Activated CD4-positive, CD25-positive, alpha-beta regulatory T cell treated with anti-CD3 and anti-CD28 coated beads, Interleukin-2, amount 50 U/mL, for 72 hours (primary cell): ENCODE measurements at places on chromosomes 5 and 9.

GRCh38 chr9:74303945-74304344, 193.2 kb upstream of the RORB start:
- DNase-seq: no peak

DNA sequence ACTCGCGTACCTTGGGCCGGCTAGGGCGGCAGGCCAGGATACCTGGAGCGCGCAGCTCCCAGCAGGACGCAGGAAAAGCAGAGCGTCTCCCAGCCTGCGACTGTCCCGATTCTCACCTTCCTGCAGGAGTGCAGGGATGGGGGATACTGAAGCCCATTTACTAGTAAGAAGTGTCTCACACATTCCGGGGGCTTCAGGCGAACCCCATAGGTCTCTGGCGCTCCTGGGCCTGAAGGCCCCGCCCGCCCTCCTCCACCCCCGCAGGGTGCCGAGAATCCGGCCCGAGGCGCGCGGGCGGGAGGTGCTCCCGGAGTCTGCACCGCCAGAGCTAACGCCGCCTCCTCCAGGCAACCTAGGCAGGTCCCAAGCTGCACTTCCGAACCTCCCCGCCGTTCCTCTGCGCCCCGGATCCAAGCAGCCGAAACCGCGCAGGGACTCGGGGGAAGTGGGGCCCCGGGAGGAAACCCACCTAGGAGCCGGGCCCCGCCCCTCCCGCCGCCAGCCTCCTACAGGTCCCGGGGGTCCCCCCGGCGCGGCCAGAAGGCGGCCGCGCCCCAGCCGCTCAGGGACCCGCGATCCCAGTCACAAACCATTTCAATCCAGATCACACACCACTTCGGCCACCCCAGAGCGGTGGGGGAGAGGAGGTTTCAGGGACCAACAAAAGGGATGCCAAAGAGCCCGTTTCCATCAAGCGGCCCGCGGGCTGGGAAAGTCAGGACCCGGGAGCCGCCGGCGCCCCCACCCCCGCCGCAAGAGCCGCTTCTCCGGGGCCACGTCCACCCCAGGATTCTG, 1.2 kb downstream of the ROR2 start:
- no peak for DNase-seq

- DNase-seq: no peak
Measured at GRCh38 chr5:80125962-80126480, 90.9 kb downstream of the THBS4 start.

GRCh38 chr5:137734962-137735554, 831 bp downstream of the KLHL3 start:
- no peak for DNase-seq

- no peak for DNase-seq
Measured at GRCh38 chr5:116242343-116242742, 157.5 kb downstream of the COMMD10 start.

GRCh38 chr9:126097679-126098078, 228.9 kb upstream of the MVB12B start:
- no peak for DNase-seq

DNA sequence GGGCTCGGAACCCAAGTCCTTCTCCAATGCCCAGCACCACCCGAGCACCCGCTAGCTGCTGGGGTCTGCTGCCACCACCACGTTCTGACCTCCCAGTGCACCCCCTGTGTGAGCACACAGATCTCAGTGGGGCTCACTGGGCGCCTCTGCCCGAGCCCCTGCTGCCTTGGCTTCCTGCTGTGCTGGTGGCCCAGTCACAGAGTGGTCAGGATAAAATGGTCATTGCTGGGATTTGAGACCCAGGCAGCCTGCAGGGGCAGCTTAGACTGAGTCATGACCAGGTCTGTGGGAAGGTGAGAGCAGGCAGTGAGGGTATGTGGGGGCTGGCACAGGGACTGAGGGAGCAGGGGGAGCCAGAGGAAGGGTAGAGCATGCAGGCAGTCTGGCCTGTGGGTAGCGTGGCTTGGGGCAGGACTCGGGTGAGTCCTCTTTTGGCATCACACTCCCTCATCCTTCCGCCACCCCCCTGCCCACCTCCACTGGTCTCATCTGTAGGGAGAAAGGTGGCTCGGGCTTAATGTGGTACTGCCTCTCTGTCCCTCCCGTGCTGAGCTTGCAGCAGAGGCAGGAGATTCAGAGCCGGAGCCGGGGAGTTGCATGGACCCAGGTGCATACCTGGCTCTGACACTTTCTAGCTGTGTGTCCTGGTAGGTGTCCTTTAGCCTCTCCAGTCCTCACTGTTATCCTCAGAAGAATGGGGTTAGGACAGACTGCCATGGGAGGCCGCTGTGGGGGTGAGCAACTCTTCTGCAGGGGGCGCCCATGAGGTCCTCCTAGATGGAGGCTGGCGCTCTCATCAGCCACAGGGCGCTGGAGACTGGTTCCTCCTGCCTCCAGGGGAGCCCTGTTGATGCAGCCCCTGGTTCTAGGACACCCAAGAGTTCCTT, 32.1 kb downstream of the USP20 start:
- DNase-seq: no peak

- DNase-seq: no peak
Measured at GRCh38 chr9:90855208-90855902, 53.7 kb downstream of the SYK start.

DNA sequence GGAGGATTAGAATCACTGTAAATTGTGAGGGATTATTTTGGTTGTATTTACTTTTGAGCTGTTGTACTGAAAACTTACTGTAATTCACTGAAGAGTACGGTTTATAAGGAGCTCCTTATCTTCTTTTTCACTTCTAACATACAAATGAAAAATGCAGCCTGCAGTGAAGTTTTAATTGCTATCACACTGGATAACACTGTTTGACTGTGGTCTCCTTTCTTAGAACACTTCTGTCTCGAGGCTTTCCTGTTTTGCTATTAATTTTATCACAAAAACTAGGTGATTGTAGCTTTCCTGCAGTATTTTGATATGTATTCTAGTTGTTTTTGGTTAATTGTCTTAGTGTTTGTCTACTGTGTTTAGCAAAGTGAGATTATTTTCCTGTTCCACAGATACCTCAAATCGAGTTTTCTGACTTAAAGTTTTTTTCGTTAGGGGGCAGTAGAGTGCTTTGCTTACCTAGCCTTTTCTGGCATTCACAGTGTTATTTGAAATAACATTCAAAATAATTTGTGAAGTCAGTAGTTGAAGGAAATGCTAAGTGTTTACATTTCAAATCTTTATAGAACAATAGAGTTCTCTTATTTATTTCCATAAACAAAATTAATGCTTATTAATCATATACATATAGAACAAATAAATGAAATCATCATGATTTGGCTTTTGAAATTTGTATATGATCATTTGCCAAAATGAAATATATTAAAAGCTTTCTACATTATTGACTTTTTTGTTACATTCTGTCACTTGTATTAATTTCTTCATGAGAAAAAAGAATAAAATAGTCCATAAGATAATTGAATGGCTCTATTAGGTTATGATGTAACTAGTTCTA, 52.9 kb downstream of the COMMD10 start:
- DNase-seq: no peak

DNA sequence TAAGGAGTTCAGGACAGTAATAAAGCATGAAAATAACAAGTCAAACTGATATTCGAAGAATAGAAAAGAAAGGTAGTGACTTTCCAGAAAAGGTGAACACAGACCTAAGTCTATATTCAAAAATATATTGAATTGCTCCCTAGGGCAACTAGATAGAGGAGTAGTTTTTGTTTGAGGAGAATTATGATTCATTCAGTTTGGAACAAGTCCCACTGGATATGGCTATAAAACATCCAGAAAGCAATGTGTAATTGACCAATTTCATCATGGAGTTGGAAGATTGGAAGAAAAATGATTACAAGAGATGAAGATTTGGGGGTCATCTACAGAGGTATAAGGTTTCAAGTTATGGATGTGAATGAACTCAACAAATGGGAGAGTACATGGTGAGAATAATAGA, 117.5 kb upstream of the ZNF462 start:
- no peak for DNase-seq

GRCh38 chr5:164651546-164652275, 1146.3 kb downstream of the MAT2B start:
- no peak for DNase-seq

- DNase-seq: no peak
Measured at GRCh38 chr5:127944125-127944524, 139.4 kb upstream of the SLC12A2 start.

DNA sequence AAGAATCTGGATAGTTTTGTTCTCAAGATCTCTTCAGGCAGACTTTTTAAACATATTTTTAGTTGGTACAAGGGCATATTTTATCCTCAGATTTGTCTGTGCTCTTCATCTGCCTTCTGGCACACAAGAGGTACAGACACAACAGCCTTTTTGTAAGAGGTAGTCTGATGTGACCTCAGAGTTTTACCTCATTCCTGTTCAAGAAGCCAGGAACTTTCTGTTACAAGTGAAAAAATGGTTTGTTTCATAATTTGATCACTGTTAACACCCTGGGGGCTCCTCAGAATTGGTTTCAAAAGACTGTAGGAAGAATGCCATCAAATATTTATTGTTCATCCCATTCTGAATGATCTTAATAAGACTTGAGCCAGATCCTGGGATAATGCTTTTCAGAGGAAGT, 136.7 kb downstream of the PRKACG start:
- no peak for DNase-seq

- DNase-seq: no peak
Measured at GRCh38 chr9:17453751-17454150, 125.1 kb upstream of the SH3GL2 start.

- no peak for DNase-seq
Measured at GRCh38 chr9:16213781-16214515, 656.5 kb downstream of the BNC2 start.

DNA sequence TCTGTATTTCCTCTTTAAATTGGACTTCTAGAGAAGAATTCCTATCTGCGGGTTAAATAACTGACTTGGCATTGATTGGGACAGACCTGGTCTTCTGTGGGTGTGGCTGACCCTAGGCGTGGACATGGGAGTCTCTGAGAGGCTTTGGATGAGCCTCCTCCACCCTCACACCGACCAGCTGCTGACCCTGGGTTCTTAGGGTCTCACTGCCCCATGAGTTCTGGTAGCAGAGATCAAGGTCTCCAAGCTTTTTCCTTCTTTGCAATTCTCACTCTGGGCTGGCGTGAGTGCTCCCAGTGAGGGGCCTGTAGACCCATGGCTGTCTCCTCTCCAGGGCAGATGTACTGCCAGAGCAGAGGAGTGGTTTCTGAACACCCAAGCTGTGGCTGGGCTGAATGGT, 41.6 kb upstream of the PITX1 start:
- DNase-seq: no peak

DNA sequence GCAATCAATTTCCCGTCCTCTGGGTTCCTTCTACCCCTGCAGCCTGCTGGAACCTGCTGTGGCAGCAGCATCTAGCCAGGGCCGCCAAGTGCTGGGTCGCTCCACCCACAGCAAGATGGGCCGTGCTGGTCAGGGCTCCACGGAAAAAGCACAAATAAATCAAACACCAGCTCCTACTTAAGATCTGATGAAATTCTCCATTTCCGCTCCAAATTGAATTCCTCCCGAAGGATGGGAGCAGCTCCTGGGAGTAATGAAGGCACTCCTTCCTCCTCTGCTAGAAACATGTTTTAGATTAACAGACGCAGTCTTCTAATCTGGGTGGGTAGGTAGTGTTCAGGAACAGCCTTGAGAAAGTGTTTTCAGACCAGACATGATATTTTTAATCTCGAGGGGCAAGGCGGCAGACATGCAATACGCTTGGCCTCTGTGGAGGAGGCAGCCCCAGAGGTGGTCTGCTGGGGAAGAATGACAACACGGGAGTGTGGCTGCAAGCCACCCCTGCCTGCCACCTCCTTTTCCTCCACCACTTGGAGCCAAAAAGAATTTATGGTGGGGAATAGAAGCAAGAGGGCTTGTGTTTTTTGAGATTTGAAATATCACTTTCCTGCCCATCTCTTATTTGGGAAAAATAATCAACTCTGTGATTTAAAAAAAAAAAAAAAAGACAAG, 194.1 kb downstream of the AOPEP start:
- DNase-seq: no peak

GRCh38 chr5:37837414-37838032, 2.3 kb downstream of the GDNF start:
- peak; percentile 70 for DNase-seq

- peak; percentile 54 for DNase-seq
Measured at GRCh38 chr5:1167728-1168709, 33.4 kb upstream of the SLC6A19 start.

- no peak for DNase-seq
Measured at GRCh38 chr5:82313016-82313415, 34.9 kb upstream of the RPS23 start.

DNA sequence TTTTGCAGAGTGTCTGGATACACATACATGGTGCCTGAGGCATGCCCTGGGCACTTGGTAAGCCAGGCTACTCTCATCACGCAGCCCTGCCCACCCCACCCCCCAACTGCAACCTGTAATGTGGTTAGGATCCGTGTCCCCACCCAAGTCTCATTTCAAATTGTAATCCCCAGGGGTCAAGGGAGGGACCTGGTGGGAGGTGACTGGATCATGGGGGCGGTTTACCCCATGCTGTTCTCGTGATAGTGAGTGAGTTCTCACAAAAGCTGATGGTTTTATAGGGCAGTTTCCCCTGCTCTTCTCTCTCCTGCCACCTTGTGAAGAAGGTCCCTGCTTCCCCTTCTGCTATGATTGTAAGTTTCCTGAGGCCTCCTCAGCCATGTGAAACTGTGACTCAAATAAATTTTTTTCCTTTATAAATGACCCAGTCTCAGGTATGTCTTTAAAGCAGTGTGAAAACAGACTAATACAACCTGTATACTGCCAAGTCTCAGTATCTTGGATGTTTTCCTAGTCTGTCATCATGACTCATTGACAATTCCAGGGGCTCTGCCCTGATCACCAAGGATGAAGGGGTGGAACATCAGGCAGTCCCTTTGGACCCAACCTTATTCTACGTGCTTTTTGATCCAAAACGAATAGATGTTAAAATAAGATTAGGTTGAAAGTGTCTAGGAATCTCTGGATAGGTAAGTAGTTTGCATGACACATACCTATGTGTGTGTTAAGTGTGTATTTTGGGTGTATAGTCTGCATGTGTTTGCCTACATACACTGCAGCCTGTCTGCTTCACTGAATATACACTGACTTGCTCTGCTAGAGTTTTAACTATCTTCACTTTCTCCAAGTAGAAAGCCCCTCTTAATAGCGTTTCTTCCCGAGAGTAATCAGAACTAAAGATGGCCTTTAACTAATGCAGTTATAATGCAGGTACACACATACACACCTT, 293.8 kb downstream of the SLIT3 start:
- DNase-seq: no peak

- no peak for DNase-seq
Measured at GRCh38 chr5:636951-637350, 24.8 kb downstream of the CEP72 start.

- no peak for DNase-seq
Measured at GRCh38 chr5:152592416-152592815, 187.3 kb upstream of the NMUR2 start.

DNA sequence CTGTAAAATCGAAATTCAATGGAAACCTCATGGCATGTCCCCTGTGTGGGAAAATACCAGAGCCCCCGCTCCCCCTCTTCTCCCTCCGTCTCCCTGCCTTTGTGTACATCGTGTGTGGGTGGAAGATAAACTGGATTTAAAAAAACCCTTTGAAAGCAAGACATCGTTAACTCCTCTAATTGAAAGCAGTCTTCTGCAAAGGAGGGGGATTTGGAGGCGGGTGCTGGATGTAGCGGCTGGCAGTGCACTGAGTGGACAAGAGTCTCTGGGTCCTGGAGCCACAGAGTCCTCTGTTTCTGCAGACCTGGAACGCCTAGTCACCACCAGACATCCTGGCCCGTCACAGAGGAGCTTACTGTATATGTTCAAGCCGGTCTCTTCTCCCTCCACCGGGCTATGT, 169.4 kb downstream of the PAPPA start:
- DNase-seq: no peak

- no peak for DNase-seq
Measured at GRCh38 chr9:126973651-126974529, 59.3 kb downstream of the RALGPS1 start.

- DNase-seq: no peak
Measured at GRCh38 chr5:119400245-119400644, 44.4 kb downstream of the TNFAIP8 start.
